ENCODE measurements at places on chromosomes 6 and 20.

DNA sequence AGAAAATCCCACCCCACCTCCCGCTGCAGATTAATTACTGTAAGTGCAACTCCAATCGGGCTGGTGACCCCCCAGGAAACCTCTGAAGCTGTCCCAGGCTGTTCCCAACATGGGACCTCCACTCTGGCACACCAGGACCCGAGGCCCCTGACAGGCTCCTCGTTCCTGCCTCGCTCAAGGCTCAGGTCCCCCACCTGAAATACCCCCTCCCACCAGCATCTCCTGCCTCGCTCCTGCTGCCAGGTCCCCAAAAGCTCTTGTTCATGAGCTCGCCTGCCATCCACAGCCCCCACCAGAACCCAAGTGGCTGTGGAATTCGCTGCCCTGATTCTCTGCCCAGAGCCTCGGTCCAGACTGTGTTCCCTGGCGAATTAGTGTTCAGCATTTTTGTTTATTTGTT lies 26.1 kb downstream of the NPEPL1 start:
- no peak for DNase-seq

GRCh38 chr6:42627044-42627443 lies 63.2 kb downstream of the UBR2 start:
- no peak for DNase-seq

- no peak for DNase-seq
Observed at GRCh38 chr20:1254254-1254653, 11.8 kb upstream of the SNPH start.

- DNase-seq: no peak
Observed at GRCh38 chr6:56837322-56837894, 117.5 kb upstream of the BEND6 start.

- peak; percentile 35 for DNase-seq
Observed at GRCh38 chr20:53737396-53738038, 143.9 kb upstream of the ZNF217 start.

DNA sequence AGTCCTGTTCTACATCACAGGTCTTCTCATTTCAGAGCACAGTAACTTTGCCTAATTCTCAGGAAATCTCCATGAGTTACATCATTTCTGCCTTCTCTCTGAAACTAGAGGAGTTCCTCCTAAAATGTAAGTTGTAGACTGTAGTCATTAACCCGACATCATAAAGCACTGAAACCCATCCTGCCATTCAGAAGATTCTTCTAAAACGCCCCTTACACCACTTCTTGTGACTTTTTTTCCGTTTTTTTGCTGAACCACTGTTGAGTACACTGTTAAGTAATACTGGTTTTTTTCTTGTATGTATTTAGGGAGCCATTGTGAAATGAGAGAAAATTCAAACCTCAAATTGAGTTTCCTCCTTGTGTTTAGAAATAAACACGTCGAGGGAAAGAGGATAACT lies 117.3 kb downstream of the MAP3K4 start:
- peak; percentile 94 for DNase-seq

DNA sequence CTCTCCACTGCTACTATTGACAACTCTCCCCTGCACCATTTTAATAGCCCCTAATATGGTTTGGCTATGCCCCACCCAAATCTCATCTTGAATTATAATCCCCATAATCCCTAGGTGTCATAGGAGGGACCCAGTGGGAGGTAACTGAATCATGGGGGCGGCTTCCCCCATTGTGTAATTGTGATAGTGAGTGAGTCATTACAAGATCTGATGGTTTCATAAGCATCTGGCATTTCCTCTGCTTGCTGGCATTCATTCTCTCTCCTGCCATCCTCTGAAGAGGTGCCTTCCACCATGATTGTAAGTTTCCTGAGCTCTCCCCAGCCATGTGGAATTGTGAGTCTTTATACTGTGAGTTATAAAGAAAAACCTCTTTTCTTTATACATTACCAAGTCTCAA lies 74.1 kb upstream of the TCF21 start:
- peak; percentile 29 for DNase-seq

DNA sequence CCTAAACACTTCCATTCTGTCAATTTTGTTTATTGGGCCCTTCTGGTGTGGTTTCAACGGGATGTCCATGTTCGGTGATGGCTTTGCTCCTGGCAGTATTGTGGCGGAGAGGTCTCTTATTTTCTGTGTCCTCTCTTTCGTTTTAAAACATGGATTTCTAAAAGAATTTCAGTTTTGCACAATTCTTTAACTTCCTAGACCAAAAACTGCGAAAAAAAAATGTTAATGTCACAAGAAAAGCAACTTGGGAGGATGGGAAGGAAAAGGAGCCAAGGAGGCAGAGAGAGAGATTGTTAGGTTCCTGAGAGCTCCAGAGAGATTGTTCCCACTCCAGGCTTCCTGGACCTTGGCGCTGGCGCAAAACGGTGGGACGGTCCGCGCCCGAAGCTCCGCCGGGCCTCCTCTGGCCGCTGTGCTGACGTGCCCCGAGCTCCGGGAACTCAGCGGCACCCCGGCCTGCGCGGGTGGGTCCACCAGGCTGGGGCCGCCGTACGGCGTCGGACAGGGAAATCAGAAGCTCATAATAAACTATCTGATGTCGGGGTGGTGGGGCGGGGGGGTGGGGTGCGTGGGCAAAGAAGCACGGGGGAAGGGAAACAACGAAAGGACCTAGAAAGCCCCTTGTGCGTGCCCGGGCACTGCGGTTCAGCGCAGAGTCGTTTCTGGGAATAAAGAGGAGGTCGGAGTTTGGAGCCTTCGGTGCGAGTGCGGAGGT lies 951 bp upstream of the OLIG3 start:
- DNase-seq: no peak

DNA sequence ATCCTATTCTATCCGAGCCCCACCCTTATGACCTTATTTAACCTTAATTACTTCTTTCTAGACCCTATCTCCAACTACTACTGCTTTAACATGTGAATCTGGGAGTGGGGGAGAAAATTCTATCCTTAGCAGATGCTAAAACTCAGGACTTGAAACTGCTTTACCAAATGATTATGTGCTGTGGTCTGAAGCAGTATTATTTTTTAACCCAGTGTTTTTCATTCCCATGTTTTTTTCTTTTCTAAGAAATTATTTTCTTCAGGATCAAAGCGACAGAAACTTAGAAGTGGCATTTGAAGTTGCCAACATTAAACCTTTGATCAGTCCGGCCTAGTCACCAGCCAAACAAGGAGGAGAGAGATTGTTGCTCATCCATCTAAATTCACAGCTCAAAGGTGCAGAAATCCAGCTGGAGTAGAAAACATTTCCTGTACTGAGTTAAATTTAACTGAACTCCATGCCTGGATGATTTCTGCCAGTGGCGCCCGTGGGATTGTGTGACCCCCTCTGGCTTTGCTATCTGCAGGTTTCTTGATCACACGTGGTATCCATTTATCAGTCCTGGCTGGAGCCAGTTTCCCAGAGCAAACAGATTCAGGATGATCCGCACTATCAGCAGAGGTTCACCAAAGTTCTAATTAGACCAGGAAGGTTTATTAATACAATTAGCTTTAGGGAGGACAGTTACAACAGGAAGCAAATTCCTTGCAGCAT lies 300.5 kb downstream of the PLCB1 start:
- no peak for DNase-seq
